ENCODE measurements at places on chromosomes 6 and 20.
A peak's percentile ranks its signal among the peaks of the same experiment; 100 is the strongest.

GRCh38 chr6:138673346-138674014, 100.1 kb upstream of the CCDC28A start:
- DNase-seq, result no peak

GRCh38 chr6:135183002-135183531, 2.0 kb downstream of the MYB start:
- peak; percentile 90 for DNase-seq

GRCh38 chr6:81892891-81893290, 140.4 kb upstream of the TENT5A start:
- DNase-seq, result no peak

DNA sequence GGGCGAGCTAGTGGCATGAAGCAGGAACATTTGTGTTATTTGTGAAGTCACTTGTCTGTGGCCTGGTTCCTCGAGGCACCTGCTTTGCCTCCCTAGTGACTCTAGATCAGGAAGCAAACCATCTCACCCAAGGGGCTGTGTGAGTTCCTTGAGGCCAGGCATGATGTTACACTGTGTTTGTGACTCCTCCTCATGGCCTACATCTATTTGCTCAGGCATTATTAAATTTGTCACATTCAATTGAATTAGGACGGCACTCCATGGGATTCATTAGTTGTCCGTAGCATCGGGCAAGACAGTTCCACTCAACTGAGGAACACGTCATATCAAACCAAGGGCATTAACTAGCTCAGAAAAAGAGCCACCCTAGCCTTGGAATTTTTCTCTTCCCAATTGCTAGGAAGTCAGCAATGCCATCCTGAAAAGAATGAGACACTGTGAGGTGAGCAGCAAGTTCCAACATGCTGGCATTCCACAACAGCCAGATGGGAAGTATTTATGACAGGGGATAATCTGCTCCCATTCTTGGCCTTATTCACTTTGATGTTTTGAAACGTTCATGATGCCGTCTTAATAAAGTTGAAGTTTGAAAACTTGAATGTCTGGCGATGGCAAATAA, 17.2 kb downstream of the TMEM200A start:
- no peak for DNase-seq

DNA sequence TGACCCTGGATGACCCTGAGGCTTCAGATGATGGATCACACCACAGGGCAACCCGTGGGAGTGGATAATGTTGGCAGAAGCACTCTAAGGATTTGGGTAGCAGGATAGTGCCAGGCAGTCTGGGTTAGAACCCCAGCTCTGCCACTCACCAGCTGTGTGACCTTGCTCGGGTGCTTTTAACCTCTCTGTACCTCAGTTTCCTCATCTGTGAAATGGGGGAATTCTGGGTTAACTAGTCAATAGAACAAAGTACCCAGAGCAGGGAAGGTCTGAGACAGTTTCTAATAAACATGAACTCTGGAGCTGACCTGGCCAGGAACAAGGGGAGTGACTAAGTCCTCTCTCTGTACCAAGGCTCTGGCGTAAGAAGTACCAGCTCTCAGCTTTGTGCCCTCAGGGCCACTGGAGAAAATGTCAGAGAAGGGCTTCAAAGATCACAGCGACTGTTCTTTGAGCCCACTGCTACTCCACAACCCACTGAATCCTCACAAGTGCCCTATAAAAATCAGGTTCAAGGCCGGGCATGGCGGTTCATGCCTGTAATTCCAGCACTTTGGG, 14.7 kb upstream of the NOL4L start:
- no peak for DNase-seq

DNA sequence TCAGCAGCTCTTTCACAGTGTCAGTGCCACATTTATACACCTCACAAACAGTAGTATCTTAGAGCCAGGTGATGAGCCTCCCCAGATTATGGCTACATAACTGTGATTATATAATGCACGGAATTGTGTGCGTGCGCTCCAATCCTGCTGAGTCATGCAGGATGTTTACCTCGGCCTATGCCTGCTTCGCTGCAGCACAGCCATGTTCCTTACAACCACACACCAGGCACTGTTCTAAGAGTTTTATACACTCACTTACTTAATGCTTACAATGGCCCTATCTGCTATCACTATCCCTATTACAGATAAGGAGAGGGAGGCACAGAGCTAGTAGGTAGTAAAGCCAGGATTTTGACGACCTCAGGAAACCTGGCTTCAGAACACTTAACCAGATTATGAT, 7.3 kb downstream of the ZKSCAN3 start:
- no peak for DNase-seq

- no peak for DNase-seq
Observed at GRCh38 chr6:77205936-77206335, 257.4 kb downstream of the HTR1B start.

DNA sequence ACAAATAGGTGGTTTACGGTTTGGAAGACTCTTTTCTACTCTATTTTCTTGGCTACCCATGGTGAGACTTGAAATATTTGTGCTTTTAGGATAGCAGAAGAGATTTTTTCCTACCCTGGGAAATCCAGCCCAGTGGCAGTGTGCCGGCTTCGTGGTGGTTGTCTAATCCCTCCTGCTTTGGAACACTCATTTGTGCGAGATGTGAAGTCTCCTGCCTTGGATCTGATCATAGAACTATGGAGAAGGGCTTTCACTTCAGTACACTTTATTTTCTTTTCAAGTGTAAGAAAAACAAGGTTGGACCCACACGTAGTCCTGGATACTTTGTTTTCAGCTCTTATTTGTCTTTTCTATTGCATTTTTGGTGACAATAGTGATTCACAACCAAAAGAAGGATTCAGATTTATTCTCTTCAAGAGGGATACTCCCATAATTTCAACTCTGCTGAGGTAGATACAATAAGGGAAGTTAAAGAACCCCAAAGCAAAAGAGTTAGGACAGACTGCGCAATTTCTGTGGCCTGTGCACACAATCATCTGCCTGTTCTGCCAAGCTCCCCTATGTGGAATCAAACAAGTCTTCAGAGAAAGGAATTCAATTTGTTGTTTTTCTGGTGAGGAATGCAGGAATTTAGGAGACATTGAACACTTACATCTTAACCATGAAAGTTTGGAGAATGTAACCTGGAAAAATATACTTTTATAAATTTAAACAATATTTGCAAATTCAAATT, 413.2 kb downstream of the GJA1 start:
- DNase-seq, result no peak

DNA sequence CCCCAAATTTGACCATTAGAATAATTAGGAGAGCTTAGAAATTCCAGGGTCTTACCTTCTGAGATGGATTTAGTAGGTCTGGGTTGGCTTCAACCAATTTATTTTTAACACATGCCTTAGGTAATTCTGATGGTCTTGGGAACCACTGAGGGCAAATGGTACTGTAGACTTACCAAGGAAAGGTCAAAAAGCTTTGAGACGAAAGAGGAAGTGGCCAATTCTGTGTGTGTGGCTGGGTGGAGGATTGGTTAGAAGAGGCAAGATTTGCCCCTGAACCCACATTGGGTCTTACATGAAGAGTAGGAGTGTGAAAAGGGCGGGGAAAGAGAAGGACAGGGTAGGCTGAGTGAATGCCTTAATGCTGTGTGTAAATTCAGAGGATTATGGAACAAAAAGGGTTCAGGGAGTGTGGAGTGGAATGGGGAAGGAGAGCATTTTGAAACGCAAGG, 2.7 kb downstream of the ITCH start:
- no peak for DNase-seq

GRCh38 chr20:48339190-48339985, 488.4 kb downstream of the PREX1 start:
- DNase-seq, result no peak

DNA sequence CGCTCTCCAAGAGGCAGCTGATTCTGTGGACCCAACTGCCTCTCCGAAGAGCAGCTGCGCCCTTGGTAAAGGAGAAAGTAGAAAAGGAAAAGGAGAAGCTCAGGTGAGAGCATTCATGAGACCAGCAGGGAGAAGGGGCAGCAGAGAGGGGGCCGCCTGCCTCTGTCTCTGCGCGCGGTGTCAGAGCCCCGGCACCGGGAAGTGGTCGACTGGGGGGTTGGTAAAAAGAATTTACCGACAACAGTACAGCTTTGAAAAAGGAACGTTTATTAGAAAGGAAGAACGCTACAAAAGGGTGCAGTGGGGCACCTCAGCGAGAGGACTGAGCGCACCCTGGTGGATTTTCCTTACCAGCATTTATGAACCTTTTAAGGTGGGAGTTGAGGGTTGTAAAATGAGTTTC, 61.9 kb downstream of the GPR6 start:
- DNase-seq, result no peak

- DNase-seq, result no peak
Observed at GRCh38 chr6:162854228-162854627, 126.5 kb downstream of the PACRG start.

DNA sequence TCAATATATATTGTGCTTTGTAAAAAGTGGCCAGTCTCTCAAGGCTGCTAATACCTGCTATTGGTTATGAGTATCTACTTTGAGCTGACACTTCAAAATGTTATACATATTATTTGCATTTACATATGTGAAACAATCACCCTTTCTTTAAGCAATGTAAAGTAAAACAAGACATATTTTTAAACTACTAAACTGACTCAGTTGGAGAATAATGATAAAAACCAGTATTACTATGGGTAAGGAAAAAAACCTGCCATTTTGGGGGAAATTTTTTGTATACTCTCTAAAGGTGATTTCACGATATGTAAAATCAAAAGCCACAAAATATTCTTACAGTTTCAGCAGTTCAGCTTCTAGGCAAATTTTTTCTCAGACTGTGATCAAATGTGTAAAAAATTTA, 232.3 kb downstream of the PRL start:
- no peak for DNase-seq
